ENCODE measurements at places on chromosomes 11 and 22.

GRCh38 chr11:119318240-119319135, 1.6 kb upstream of the MCAM start:
- peak; percentile 34 for DNase-seq

GRCh38 chr22:24503843-24504338, 8.8 kb downstream of the UPB1 start:
- DNase-seq: no peak

DNA sequence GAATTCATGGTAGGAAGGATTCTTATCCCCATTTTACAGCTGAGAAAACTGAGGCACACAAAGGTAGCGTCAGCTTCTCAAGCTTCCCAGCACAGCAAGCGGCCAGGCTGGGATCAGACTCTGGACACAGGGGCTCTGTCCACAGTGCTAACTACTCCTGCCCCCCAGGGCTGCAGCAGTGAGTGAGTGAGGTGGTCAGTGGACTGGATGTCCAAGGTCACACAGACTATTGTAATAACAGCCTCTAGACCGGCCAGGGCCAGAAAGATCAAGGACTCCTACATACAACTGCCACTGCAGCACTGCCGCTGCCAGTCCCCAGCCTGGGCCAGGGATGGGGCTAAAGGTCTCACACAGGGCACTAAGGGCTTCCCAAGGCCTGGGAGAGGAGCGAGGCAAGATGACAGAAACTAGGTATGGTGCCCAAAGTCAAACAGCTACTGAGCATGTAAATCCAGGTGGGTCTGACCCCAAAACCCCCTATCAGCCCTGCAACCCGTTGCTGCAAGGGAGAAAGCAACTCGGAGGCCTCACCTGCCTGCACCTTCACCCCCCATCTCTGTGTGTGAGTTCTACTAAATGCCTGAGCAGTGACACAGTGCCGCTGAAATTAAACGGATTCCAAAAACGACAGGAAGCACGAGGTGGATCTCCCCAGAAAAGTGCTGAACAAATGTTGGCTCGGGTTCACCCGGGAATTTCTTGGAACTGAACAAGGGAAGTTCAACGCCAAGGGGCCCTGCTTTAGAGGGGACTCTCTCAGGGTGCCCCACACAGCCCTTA, 161.8 kb upstream of the GRK3 start:
- DNase-seq: no peak

DNA sequence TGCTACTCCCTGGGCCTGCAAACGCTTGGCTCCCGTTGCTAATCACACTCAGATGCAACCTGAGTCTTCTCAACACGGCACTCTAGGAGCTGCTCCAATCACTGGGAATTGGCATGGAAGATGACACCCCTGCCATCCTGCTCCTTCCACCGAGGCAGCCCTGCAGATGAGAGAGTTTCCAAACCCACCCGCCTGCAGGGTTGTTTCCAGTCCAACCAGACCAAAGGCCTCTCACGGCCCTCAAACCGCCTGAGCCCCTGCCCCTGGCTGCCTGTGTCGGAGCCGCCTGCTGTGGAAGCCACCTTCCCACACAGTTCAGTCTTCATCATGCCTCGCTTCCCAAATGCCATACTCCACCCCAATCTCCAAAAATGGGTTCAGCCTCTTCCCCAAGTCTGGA, 36.8 kb upstream of the TP53I11 start:
- DNase-seq: no peak

GRCh38 chr22:45996241-45997076, 19.5 kb upstream of the WNT7B start:
- no peak for DNase-seq

DNA sequence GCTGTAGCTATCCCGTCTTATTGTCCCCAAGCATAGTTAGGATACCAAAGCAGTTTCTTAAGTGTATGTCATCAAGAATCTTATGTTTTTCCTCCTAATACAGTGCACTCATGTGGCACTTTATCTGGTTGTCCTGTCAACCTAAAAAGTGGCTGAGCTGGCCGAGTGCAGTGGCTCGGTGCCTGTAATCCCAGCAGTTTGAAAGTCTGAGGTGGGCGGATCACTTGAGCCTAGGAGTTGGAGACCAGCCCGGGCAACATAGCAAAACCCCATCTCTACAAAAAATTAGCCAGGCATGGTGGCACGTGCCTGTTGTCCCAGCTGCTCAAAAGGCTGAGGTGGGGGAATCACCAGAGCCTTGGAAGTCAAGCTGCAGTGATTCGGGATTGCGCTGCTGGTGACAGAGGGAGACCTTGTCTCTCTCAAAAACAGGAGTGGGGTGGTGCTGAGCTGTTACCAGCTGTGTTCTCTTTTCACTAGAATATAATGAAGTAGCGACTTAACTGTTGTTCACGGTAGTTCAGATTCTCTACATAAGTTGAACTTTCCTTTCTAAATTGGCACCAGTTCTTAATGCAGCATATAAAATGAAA, 48.1 kb downstream of the EP300 start:
- no peak for DNase-seq

DNA sequence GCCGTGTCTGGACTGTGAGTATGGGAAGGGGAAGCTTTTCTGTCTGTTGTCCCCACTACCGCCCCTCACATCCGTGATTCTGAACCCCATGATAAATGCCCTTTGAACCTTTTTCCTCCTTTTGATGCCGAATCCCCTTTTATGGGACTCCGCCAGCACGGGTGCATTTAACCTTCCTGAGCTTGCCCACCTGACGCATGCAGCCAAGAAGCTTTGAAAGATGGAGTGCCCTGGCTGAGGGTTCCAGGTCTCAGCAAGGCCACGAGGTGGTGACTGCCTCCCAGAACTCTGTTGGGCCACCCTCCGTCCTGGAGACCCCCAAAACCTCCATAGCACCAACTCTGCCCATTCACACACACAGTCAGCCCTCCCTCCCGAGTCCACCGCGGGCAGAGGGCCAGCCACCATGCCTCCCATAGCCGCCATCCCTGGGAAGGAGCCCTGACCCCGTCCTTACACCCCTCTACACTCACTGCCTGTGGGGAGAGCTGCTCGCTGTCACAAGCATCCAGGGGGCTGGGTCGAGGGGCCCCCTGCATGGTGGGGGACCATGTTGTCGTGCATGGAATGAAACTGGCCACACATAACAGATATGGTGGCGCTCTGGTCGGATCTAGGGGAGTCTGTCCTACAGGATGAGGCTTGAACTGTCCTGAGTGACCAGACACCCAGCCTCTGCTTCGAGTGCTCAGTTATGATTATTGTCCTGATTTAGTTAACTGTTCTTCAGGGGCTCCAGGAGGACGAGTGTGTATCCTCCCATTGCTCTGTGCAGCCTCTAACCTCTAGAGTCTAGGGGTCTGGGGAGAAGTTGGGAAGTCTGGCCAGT, 822 bp upstream of the COMT start:
- DNase-seq: no peak

DNA sequence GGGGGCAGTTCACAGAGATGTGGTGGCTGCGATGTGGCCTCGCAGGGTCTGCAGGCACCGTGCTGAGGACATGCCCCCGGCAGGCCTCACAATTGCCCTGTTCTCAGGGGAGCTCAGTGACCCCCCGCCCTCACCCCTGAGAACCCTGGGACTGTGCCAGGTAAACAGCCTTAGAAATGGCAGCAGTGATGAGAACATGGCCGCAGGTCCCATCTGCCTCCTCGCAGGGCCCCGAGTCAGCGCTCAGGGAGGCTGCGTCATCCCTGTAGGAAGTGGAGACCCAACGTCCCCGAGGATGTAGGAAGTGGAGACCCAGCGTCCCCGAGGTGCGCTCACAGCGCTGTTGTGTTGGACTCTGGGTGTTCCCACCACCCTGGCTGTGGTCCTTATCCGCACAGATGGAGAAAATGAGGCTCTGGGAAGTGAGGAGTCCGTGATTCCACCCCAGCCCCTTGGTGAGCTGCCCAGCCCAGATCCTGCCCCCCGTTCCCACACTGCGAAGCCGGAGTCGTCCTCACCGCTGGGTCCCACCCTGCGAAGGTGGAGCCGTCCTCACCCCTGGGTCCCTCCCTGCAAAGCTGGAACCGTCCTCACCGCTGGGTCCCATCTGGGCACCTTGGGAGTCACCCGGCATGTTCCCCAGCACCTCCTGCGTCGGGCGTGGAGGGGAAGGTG, 1086.8 kb downstream of the BRD1 start:
- no peak for DNase-seq

DNA sequence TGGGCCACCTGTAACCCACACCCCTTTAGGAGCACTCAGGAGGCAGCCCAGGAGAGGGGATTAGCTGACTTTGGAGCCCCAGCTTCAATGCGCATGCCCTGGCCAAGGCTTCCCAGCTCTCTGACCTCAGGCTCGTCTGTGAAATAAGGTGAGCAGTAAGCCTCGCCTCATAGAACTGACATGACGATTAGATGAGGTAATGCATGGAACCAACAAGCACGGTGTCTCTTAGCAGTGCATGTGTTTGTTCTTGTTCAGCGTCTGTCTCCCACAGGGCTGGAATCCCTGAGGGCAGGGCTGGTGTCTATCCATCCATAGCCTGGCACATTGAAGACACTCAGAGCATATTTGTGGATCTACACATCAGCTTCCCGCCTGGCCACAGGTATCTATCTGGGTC, 415.4 kb downstream of the MN1 start:
- DNase-seq: no peak

- no peak for DNase-seq
Measured at GRCh38 chr11:2707736-2708135, 7.9 kb upstream of the KCNQ1OT1 start.

DNA sequence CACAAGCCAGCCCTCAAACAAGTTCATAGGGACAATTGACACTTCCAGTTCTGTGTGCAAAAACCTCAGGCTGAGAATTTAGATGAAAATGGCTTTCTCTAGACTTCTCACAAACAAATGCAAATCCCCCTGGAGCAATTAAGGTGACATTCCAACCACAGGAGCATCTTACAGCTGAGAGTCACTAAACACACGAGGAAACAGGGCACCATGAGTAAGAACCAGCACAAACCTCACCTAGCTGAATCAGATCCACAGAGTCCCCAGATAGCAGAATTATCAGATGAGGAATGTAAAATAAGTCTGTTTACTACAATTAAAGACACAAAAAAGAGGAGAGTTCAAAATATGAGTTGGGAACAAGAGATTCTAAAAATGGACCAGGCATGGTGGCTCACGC, 51.5 kb downstream of the RTL6 start:
- DNase-seq: no peak

DNA sequence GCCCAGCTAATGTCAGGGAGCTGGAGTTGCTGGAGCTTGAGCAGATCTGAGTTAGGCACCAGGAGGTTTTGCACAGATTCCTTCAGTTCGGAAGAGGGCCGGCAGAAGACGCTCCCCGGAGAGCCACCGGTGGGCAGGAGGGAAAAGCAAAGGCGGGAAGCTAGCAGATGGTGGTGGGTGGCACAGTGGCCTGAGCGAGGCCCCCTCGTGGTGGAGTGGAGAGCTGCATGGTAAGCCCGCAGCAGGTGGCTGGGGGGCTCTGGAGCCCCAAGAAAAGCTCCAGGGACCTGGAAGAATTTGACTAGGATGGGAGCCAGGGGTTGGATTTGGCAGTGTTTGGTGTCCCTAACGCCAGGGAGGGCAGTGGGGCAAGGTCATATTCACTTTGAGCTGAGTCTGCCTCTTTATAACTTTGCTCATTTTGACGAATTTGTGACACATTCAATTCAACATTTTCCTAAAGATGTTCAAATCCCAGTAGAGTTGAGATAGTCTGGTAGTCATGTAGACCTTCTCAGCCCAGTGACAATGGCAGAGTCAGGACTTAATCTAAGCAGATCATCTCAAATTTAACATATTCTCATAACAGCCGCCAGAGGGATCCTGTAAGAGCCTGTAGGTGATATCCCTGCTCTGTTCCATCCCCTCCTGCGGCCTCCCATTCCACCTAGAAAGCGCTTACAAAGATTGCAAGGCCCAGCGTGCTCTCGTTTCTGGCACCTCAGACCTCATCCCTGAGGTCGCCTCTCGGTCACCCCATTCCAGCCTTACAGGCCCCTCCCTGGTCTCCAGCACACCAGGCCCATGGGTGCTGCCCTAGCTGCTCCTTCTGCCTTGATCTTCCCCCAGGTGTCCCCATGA, 57.9 kb downstream of the TRIM29 start:
- DNase-seq: peak; percentile 13

DNA sequence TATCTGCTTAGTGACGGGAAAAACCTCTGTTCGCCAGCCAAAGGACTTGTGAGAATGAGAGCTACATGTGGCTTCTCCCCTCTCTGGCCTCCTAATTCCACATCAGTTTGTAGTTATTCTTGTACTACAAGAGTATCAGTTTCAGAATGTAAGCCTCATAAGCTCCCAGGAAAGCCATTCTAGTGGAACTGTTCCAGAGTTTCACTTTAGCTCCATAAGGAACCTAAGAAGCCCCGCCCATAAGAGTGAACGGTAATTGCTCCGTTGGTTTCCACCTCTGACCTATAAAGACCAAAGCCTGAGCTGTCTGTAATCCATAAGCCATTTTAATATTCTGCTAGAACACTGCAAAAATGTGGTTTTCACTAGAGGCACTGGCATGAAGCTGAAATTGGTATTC, 53.0 kb downstream of the SIK3 start:
- no peak for DNase-seq

GRCh38 chr11:16347928-16348685, 8.2 kb downstream of the SOX6 start:
- no peak for DNase-seq

DNA sequence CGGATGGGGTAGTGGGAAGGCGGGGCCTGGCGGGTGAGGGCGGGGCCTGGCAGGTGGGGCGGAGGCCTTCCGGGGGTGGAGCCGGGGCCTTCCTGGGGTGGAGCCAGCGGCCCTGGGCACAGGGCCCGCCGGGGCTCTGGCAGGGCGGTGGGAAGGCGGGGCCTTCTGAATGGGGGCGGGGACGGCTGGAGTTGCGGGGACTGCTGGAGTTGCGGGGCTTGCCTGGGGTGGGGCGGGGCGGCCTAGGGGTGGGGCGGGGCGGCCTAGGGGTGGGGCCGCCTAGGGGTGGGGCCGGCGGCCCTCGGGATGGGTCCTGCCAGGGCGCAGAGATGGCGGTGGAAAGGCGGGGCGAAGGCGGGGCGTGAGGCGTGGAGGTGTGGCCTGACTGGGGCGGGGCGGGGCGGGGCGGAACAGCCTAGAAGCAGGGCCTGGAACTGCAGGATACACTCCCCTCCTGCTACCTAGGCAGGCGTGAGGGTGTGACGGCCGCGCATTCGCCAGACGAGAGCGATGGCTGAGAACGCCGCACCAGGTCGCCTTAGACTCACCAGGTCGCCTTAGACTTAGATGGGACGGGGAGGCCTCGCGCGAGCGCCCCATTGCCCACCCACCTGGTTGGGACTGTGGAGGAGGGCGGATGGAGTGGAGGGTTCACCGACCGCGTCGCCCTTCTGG, 19.3 kb downstream of the RRP7A start:
- DNase-seq: peak; percentile 84

DNA sequence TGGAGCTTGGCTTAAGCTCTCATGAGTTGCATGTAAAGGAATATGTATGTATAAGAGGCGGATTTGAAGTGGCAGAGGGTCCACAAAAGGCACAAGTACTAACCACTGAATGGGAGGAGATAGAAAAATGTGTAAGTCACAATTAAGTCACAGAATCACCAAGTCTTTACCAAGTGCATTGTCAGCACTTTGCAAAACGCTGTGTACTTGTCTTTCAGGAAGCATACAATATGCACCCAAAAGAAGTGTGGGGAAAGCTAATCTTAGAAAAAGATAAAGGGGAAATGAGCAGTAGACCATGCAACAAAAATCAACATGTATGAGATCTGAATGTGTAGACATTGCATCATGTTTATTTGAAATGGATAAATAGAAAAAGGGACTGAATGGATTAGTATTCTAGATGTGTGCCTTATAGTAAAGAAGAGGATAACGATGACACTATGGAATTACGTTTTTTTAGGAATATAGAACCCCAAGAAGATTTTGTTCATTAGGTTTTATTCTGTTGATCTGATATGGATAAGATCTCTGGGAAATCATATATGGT, 4.5 kb downstream of the CNTF start:
- DNase-seq: no peak

GRCh38 chr22:42214633-42215415, 55.6 kb downstream of the TCF20 start:
- no peak for DNase-seq
